ENCODE measurements at places on chromosomes 11 and 22. TPM values are rescaled to one million over a fixed set of nuclear protein-coding genes. Genes with fewer than 3 reads are reported as not detected.

- DNase-seq = no peak
Observed at GRCh38 chr11:100726680-100727079, 39.6 kb downstream of the ARHGAP42 start.

GRCh38 chr11:59758401-59759037 lies 3.3 kb downstream of the STX3 start:
- DNase-seq = no peak

DNA sequence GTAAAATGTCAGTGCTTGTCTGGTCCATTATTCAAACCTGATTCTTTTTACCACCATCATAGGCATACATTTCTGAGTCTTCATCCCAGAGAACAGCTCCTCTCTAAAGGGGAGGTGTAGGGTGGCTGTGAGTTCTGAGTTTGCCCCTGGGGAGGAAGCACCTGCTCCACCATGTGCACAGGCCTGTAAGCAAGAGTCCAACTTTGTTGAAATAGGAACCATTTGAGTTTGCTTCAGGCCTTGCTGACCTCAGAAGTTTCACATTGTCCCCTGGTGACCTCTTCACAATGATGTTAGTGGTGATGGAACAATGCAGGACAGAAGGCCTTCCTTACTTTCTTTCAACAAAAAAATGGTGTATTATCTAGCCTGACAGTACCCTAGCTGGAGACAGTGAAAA lies 54.6 kb upstream of the TOP3B start:
- DNase-seq = no peak

GRCh38 chr11:126137136-126137535 lies 74.3 kb downstream of the RPUSD4 start:
- no peak for DNase-seq

- peak; percentile 38 for DNase-seq
Observed at GRCh38 chr22:26579331-26579886, 10.5 kb downstream of the TPST2 start.

DNA sequence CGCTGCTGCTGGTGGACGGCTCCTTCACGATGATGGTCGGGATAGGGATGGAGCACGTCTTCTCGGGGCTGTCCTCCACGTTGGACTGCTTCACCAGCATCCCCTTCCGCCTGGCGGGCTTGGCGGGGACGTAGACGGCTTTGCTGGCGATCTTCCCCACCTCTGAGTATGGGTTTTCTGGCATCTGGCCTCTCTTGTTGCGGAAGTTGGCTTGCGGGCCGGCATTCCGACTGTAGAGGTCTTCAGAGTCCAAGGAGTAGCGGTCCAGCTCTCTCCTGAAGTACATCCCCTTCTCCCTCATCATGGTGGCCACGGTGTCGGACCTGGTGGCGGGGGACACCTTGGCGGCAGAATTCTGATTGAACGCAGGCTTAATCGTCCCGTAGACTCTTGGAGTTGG lies 88.8 kb downstream of the CTTN start:
- no peak for DNase-seq

DNA sequence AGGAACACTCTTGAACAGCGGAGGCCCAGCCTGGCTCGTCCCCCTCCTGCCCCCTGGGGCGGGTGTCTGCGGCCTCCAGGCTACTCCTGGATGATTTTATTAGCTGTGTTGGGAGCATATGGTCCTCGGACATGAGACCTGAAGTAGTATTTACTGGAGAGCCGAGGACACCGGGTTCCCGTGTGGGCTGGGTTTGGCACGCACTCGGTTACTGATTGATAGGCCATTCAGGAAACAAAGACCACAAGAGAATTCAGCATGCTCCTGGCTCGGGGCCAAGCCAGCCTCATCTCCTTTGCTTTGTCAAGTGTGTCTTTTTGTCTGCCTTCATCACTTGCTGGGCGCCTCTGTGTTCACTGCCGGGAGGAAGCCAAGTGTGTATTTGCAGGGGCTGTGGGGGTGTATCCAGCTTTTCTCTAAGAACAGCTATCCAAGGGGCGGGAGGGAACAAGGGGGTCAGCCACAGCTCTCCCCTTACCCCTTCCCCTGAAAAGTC lies 9.7 kb downstream of the FXYD2 start:
- peak; percentile 93 for DNase-seq

GRCh38 chr11:132278801-132279574 lies 908.6 kb downstream of the NTM start:
- no peak for DNase-seq

DNA sequence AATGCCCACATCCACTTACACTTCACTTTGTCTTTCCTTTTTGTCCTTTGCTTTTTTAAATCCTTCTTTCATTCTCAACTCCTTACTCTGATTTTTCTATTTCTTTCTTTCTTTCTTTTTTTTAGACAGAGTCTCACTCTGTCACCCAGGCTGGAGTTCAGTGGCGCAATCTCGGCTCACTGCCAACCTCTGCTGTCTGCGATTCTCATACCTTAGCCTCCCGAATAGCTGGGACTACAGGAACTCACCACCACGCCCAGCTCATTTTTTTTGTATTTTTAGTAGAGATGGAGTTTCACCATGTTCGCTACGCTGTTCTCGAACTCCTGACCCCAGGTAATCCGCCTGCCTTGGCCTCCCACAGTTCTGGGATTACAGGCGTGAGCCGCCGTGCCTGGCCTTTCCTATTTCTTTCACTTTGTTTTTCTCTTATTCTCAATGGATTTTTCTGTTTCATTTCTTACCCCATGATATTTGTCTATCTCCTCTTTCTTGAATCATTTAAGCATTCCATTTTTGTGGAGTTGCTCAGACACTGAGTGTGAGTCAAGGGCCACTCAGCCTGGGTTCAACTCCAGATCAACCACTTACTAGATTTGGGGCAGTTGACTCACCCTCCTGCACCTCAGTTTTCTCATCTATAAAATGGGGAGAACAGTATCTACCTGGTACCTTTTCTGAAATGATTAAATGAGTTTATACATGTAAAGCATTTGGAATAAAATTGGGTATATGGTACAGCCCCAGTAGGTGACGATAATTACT lies 7.6 kb downstream of the KCNJ5 start:
- DNase-seq = no peak

GRCh38 chr22:50576070-50576469 lies 2.2 kb downstream of the CPT1B start:
- peak; percentile 55 for DNase-seq

- no peak for DNase-seq
Observed at GRCh38 chr11:12968826-12969225, 40.3 kb upstream of the RASSF10 start.

GRCh38 chr11:86680716-86681482 lies 8.5 kb upstream of the ME3 start:
- DNase-seq = no peak

GRCh38 chr11:17145972-17146371 lies 61.8 kb downstream of the PIK3C2A start:
- DNase-seq = no peak

DNA sequence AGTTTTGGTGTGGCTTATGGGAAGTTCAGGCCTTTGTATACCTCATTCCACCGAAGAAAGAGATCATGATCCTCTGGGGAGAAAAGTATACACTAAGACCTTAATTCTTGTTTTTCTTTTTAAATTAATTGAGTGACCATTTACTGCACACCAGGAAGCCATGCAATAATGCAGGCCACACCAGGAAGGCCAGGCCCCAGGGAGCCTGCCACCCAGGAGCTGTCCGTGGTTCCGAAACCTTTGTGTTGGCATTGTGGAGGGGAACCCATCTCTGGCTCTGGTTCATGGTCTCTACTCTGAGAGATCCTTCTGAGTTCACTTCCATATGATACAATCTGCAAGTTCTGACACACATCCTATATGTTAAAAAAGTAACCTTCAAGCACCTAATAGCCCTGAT lies 291.8 kb downstream of the MIAT start:
- no peak for DNase-seq

DNA sequence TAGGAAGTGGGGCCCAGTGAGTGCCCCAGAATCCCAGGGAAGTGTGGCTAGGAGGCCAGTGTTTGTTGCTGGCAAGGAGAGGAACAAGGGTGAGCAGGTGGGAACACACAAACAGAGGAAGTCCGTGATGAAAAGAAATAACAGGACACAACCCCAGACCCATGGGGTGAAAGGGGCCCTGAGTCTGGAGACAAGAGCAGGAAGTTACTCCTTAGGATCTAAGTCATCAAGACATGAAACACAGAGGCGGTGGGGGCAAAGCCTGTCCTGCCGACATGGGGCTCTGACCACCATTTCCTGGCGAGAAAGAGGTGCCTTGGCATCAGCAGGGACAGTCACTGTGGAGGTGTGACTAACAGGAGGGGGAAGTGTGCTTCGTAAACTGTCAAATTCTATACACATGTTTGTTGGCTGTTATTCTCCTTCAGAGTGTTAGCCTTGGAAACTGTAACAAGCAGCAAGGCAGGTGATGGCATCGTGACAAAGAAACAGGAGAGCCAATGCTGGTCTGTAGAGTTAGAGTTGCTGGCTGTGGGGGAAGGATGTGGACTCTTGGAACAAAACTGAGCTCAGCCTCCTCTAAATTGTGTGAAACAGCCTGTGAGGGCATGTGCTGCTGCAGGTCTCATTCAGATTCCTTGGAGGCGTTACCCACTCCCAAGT lies 21.7 kb downstream of the CHST1 start:
- no peak for DNase-seq

GRCh38 chr11:73379189-73379880 lies 3.1 kb downstream of the RELT start:
- peak; percentile 57 for DNase-seq

DNA sequence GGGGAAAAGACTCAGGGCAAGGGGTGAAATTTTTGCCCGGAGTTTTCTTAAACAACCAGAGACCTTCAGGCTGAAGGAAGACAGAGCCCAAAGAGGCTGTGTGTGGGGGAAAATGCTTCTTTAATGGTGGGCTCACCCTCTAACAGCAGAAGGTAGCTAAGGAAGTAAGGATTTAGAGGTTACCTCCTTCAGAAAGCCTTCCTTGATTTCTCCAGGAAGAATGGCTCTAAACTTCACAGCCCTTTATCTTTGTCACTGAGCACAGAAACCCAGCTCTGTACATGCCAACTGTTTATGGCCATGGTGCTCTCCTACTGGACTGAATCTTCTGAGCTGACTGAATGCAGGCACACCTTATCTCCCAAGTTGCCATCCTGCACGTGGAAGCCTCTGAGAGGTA lies 196.0 kb downstream of the TENM4 start:
- no peak for DNase-seq

- no peak for DNase-seq
Observed at GRCh38 chr11:18798799-18799469, 7.3 kb upstream of the PTPN5 start.

- no peak for DNase-seq
Observed at GRCh38 chr22:19620742-19621371, 93.4 kb upstream of the SEPTIN5 start.

- DNase-seq = no peak
Observed at GRCh38 chr11:2836315-2837095, 49.1 kb downstream of the CDKN1C start.

DNA sequence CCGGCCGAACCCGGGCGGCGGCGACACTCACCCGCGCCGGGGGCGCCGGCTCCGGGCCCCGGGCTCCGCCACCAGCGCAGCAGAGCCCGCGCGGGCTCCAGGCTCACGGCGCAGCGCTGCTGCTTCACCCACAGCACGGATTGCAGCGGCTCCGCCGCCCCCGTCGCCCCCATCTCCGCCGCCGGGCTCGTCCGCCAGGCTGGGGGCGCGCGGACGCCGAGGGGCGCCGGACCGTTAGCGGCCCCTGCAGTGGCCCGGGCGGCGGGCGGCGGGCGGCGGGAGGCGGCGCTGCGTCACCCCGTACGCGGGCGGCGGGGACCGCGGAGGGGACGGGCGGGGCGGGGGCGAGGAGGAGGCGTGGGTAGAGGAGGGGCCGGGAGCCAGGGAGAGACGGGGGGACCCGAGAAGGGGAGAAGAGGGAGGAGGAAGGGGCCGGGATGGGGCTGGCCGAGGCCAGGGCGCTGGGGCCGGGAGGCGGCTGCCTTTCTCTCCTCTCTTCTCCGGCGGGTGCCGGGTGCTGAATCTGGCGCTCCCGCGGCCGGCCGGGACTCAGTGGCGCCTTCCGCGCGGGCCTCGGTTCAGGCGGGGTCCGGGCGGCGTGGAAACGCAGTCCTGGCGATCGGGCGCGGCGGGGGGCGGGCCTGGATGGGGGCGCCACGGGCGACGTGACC lies at the start of gene CERK:
TSS of gene CERK (minus strand) at position 277 of the 671 bp plus-strand sequence. CDS start at position 173, 104 bp downstream.
- peak; percentile 81 for DNase-seq

DNA sequence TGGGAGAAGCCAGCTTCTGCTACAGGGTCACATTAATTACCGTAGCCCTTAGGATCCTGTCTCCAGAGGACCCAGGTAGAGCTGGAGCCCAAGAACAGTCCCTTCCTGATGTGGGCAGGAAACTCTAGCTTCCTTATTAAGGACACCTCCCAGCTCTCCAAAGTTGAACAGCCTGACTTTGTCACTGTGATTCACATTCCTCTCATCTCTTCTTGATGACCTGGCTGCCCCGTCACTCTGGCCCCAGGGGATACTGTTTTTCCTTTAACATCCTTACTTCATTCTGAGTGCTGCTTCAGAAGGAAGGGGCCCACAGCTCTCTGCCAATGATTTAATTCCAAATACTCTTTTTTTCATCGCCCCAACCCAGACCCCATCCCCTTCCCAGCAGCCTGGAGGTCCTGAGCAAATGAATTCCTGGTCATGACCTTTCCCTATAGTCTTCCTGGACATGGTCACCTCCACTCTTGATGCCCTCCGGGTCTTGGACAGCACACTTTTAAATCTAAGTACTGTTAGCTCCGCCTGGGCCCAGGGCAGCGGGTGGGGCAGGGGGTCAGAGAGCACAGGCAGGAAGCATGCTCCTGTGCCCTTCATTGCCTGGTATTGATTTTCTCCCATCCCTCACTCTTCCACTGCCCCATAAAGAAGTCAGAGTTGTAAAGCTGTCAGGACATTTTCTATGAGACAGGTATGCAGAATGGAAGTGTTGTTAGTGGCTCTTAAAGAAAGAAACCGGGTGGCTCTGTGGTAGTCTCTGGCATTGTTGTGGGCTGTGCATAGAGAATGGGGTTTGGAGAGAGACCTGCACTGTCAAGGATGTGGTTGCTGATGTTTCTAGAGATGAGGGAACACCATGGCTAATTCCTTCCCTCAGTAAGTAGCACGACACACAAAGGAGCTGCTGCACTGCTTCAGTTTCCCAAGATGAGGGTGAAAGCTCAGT lies 22.3 kb upstream of the SPON1 start:
- DNase-seq = no peak

The OR52A1 gene
- not detected for total RNA-seq

The MLC1 gene
- total RNA-seq = not detected

The XRRA1 gene
- 6.7 TPM for total RNA-seq

The PPP1R14B gene
- 142 TPM for total RNA-seq

The APOBEC3G gene
- 6.2 TPM for total RNA-seq

The MIAT gene
- 3.3 TPM for total RNA-seq

The UBQLNL gene
- 0.32 TPM for total RNA-seq

The MFNG gene
- total RNA-seq = 11.3 TPM

The OTOG gene
- not detected for total RNA-seq

The TSGA10IP gene
- total RNA-seq = 0.19 TPM

The SCGB1C1 gene
- total RNA-seq = not detected

The LRRN4CL gene
- 11.5 TPM for total RNA-seq

The C22orf15 gene
- not detected for total RNA-seq

Measured in mucosa of descending colon (tissue), 3 donors.